ENCODE measurements at places on chromosomes 4 and X.

GRCh38 chr4:36508394-36508793, 227.0 kb downstream of the DTHD1 start:
- no peak for DNase-seq

DNA sequence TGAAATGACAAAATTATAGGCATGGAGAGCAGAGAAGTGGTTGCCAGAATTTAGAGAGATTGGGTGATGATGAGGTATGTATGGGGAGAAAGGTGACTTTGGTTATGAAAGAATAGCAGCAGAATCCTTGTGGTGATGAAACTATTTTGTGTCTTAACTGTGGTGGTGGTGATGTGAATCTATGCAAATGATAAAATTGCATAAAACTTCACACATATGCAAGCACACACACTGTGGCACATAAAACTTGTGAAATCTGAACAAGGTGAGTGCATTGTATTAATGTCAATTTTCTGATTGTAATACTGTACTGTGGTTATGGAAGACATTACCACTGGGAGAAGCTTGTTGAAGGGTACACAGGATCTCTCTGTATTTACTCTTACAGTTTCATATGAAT, 91.0 kb downstream of the IL15 start:
- no peak for DNase-seq

DNA sequence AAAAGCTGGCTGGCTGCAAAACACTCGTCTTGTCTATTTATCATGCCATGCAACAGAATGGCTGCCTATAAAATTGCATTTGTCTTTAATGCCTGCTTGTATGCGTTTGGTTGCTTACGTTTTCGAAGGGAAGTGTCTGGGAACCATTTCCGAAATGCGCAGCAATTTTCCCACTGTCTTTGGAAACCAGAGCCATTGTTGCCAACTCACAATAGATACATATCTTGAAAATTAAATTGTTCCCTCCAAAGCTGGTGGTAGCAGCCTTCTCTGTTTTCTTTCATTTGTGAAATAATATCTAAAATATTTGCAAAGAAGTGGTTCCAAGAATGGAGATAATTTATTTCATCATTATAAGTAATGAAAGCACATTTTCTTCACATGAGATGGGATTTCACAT, 53.4 kb downstream of the MAMLD1 start:
- DNase-seq: no peak

DNA sequence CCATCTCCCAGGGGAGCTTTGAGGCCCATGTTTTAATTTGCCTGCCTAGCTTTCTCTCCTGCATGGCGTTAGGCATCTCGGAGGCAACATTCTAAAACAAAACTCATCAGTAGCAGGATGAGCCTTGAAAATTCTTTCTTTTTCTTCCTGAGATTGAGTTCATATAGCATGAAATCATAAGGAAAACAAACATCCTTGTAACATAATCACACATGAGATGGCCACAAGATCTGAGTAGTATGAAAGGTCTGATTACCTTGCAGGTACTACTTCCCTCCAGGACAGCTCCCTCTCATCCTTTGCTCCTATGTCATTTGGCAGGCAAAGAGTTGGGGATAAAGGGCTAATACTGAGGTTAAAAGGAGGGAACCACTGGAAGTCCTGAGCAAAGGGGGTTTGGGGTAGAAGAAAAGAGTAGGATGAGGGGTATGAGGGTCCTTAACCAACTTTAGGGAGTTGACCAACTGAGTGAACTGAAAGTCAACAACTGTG, 37.5 kb upstream of the CXCL8 start:
- DNase-seq: no peak

DNA sequence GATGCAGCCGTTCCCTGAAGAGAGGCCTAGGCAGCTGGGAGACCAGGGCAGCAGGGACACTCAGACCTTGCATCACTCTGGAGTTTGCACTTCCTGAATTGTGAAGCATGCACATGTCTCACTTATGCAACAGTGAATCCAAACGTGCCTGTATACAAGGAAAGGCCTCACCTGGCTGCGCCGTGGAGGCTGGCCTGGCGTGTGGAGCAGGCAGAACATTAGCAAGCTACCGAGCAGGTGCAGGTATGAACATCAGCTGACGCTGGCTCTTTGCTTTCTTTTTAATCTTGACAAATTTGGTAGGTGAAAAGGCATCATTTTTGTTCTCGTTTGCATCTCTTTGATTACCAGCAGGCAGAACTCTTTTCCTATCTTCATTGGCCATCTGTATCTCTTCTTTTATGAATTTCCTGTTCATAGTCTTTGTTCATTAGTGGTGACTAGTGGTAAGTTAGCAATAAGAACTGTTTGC, 37.1 kb upstream of the IRAK1 start:
- DNase-seq: no peak

DNA sequence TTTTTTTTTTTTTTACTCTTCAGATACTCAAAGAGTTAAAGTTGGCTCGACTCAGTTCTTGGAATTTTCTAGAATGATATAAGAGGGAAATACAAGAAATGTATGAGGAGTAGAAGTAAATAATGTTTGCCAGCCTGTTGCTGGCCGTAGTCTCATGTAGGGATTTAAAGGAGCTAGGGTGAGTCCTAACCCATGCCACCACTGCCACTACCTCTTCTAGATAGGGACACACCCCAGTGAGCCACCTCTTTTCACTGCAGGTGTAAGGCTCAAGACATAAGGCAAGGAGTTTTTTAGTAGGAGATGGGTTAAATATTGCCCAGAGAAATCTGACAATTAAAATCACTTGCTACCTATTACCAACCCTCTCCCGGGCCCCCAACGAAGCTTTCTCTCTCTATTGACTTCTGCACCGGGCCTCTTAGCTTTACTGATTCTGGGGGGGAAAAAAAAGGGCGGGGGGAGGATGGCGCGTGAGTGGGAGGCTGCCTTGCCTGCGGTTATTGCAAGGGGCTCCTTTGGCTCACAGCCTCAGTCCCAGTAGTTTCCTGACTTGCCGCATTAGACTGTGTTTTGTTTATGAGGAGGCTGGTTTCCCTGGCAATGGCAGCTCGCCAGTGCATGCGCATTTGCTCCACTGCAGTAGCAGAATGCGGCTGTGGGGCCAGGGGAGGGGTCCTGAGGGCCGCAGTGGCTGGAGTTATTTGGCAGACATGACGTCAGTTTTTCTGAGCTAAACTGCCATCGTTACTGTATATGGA, 3.0 kb downstream of the LINC00632 start:
- no peak for DNase-seq

GRCh38 chr4:66429276-66429675, 759.0 kb upstream of the EPHA5 start:
- DNase-seq: no peak

GRCh38 chrX:141936080-141936479, 32.4 kb downstream of the MAGEC1 start:
- DNase-seq: no peak

- no peak for DNase-seq
Measured at GRCh38 chr4:60655356-60655755, 544.8 kb upstream of the ADGRL3 start.

GRCh38 chr4:183905593-183906488, 734 bp downstream of the STOX2 start:
- DNase-seq: no peak

GRCh38 chrX:50103866-50104566, 96.8 kb downstream of the AKAP4 start:
- no peak for DNase-seq

DNA sequence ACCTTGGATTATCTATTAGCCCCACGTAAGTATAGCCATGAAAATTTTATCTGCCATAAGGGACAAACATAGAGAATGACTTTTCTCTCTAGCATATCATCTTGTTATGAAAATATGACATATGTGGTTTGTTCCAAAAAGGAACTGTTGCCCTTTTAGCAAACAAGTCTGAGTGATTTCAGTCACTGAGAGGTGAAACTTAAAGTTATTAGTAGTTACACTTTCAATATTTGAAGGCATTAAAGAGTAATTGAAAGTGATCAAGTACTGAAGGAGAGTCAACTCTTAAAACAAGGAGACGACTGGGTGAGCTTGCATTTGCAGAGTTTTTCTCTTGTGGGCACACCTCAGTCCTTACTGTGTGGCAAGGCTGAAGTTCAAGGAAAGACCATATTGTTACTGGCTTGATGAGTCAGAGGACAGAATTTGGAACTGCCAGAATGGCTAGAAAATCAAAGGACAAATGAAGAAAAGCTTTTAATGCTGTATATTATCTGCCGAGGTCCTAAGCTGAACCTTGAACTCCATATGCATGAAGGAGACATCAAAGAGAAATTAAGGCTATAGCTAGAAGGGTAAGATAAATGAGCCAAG, 205.1 kb upstream of the EMCN start:
- no peak for DNase-seq

DNA sequence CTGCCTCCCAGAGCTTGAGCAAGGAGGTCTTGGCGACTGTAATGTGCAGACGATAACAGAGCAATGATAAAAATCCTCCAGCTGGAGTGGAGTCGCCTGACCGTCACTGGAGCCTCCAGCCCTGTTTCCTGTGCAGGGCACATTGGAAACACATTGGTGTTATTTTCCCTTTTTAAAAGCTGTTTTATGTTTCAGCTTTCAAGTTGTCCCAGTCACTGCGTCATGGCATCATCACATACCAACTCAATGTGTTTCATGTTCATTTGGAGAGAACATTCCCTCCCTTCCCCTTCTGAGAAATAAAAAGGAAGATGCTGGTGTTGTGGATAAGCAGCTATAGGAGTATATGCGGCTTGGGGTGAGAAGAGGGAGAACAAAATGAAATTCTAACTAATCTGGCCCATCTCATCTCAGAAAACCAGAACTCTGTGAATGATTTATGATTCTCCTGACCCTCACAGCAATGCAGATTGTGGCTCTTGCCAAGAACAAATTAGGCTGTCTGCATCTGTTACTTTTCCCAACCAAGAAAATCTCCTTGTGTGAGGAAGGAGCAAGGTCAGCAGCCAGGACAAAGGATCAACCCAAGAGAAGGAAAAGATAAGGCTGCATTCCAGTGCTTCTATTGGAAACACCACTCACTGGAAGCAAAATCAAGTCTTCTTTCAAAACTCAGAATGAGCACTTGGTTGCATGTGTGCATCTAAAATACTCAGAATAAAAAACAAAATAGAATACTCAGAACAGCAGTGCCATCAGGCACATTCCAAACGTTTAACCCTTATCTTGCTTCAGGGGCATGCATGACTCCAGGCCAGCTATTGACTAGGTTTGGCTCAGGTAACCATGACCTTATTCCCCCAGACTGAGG, 134.4 kb downstream of the RASL11B start:
- no peak for DNase-seq

GRCh38 chr4:20832826-20833225, 132.6 kb downstream of the PACRGL start:
- DNase-seq: no peak

- DNase-seq: no peak
Measured at GRCh38 chr4:101356928-101357327, 9.6 kb upstream of the PPP3CA start.

- DNase-seq: no peak
Measured at GRCh38 chr4:128846063-128846462, 36.6 kb downstream of the JADE1 start.

- DNase-seq: no peak
Measured at GRCh38 chr4:85979276-85979675, 380.6 kb downstream of the MAPK10 start.

DNA sequence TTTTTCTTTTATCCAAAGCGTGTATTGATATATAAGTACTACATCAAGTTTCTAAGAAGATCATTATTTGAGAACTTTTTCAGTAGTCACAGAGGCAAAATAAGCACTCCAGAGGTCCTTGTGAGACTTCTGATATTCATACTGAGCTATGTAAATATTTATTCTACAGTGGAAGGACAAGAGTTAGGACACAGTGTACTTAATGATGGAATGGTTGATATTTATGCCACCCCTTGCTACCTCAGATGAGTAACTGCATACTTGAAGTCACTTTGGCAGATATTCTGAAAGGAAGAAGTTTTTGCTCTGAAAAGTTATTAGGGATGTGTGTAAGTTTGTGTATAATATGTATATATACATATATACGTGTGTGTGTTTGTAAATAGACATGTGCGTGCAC, 30.3 kb downstream of the MAGEA1 start:
- no peak for DNase-seq

DNA sequence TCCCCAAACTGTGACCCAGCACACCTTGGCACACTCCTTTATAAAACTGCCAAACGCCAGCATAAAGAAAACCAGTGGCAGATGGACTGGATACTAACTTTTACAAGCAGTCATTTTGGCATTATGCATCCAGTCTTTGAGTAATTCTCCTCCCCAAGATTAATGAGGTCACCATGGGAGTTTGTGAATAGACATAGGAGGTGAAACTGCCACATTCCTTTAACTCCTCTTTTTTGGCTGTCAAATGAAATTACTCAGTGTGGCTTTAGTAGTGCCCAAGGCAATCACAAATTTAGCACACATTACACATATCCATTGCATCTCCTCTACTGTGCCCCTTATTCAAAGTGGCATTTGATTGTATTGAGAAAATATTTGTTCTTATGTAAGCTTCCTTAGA, 315.3 kb upstream of the FGF13 start:
- DNase-seq: no peak

DNA sequence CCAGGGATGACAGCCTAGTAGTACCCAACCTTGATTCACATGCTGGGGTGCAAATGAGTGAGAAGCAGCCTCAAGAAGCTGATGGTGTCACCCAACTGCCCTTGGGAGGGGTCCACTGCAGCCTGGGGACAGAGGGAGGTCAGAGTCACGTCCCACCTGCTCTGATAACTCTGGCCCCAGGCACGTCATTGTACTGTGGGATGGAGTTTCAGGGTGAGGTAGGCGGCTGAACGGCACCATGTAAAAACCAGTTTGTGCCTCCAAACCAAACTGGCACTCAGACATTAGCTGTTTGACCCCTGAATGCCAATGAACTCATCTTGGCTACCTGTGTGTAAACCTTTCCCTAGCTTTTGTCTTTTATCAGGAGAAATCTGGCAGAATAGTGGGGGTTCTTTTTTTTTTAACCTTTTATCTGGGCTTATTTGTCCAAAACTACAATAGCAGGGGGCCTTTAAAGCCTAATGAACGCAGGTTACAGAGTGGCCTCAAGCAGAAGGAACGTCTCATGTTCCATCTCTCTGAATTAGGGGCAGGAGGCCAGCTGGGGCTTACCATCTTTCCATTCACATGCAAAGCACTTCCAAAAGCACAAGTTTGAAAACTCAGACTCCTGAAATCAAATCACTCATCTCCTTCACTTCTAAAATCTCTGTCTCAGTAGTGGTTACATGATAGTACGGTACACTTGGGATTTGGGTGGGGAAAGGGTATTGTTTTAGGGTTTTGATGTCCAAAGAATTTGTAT, 89.4 kb downstream of the IRF2 start:
- DNase-seq: no peak

GRCh38 chr4:83109480-83110222, 4.9 kb downstream of the PLAC8 start:
- no peak for DNase-seq

- DNase-seq: no peak
Measured at GRCh38 chrX:23365541-23365940, 30.9 kb downstream of the PTCHD1 start.

GRCh38 chr4:48665555-48666186, 114.4 kb downstream of the FRYL start:
- DNase-seq: no peak

GRCh38 chrX:122739770-122740169, 444.3 kb upstream of the GRIA3 start:
- no peak for DNase-seq
